ENCODE measurements at places on chromosomes 6 and 20.
A peak's percentile ranks its signal among the peaks of the same experiment; 100 is the strongest.

DNA sequence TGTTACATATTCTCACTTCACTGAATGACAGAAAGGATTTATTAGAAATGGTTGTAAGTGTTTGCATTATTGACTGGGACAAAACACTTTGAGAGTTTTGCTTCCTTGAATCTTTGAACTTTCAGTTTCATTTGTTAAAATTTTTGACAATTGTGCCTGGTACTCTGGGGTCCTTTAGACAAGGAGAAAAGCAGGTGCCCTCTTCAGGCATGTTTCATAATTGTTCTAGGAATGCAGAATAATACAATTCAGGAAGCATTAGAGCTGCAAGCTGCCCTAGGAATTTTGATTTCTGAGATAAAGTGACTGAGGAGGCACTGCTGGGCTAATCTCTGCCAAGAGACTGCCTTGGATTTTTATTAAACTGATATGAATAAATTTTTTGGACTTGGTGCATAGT, 49.7 kb downstream of the TOP1 start:
- peak; percentile 1 for DNase-seq

DNA sequence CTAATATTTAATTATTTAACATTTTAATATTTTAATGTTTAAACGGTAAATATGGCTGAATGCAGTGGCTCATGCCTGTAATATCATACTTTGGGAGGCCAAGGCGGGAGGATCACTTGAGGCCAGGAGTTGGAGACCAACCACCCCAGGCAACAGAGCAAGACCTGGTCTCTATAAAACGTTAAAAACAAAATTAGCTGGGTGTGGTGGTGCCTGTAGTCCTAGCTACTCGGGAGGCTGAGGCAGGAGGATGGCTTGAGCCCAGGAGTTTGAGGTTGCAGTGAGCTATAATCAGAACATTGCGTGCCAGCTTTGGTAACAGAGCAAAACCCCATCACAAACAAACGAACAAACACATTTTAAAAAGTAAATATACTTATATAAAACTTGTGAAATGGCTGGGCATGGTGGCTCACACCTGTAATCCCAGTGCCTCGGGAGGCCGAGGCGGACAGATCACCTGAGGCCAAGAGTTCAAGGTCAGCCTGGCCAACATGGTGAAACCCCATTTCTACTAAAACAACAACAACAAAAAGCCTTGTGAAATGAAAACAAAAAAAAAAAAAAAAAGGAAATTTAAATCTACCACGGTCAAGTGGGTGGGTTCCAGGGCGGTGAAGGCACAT, 8.2 kb downstream of the SRXN1 start:
- no peak for DNase-seq

- no peak for DNase-seq
Measured at GRCh38 chr6:39804466-39805065, 12.4 kb downstream of the DAAM2 start.

DNA sequence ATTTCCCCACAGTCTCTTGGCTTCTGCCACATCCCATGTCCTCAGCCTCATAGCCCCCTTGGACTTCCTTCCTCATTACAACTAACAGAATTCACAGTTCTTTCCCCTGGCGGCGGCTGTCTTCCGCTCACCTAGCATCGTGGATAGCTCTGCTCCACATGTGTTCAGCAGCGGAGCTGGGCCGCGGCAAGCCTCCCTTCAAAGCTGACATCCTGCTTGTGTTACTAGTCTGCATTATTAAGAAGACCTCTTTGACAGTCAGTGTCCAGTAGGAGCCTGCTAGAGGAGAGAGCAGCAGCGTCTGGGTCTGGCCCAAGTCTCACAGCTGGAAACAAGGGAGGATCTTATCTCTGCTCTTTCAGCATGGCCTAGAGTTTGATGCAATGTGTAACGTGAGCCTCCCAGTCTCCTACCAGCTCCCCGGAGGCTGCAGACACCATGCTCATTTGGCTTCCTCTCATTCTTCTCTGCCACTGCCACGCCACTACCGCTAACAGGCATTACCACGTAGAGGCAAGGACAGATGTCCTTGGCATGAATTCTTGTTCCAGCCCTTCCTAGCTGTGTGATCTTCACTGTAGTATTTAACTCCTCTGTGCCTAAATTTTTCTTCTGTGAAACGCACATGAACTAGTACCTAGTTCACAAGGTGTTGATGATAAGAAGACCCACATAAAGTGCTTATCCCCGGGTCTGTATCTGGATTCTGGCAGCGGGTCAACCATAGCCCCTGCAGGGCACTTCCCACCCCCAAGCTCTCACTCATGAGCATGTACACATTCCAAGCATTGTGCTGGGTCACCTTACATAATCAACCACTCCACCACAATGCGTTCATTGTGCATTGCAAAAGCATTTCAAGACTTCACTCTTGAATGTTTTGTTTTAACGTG, 107.1 kb upstream of the BACH2 start:
- DNase-seq, result no peak

GRCh38 chr6:138194287-138194686, 24.0 kb downstream of the PBOV1 start:
- DNase-seq, result no peak

GRCh38 chr20:14412065-14412681, 74.8 kb upstream of the FLRT3 start:
- no peak for DNase-seq

GRCh38 chr6:164021589-164022250, 607.2 kb downstream of the QKI start:
- no peak for DNase-seq

All from NCI-H2029 (cell line).